Inflammatory macrophage treated with lipopolysaccharide for 4 hours (primary cell): ENCODE measurements at places on chromosomes 12 and 14.

DNA sequence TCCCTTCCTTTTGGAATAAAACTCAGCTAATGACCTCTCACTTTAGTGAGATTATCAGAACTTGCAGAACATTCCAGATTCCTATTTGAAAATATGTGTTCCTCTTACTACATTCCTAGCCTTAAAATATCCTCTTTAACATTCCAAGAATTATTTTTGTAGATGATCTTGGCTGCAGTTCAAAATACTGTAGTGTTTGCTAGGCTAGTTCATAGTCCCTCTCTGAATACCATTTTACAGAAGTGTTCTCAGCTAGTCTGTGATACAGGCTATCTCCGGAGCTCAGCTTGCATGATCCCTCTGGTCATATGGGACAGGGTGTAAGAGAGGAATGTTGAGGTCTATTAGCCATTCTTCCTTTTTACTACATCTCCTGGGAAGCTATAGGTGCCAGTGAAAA lies 17.6 kb upstream of the GPR33 start:
- DNase-seq, result no peak

DNA sequence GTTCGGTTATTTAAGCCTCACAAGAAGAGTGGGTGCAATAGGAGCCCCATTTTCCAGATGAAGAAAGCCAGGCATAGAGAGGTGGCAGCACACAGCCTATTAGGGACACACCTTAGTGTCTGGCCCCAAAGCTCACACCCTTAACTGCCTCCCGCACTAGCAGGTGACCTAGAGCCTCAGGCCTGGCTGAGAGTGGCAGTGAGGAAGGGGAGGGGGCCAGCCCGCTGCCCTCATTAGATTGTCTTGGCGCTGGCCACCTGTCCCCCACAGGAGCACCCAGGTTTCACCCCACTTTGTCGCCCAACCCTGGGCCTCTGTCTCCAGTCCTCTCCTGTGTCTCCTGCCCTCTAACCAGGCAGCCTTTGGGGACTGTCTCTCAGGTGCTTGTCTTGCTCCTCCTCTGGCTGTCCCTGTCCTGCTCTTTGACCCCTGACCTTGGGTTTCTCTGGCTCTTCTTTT lies 18.5 kb upstream of the PGF start:
- DNase-seq, result no peak

GRCh38 chr12:52690351-52691075 lies 10.3 kb upstream of the KRT1 start:
- DNase-seq, result no peak

- DNase-seq, result peak; percentile 98
Observed at GRCh38 chr14:65251213-65251612, 148.9 kb upstream of the MAX start.

DNA sequence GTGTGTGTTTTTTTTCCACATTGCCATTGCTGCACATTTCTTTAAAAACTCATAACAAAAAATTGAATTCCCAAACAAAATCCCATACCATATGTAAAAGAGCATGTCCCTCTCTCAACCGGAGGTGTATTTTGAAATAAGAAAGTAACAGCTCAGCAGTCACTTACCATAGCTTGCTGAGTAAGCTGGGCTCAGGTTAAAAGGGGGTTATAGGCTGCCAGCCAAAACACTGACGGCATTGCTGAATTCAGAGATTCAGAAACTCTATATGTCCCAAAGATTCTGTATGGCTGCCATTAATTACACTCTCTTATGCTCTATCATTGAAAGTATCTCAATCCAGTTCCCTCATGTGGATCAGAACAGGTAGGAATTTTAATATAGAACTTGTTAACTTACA lies 276.0 kb downstream of the FOXG1 start:
- no peak for DNase-seq

DNA sequence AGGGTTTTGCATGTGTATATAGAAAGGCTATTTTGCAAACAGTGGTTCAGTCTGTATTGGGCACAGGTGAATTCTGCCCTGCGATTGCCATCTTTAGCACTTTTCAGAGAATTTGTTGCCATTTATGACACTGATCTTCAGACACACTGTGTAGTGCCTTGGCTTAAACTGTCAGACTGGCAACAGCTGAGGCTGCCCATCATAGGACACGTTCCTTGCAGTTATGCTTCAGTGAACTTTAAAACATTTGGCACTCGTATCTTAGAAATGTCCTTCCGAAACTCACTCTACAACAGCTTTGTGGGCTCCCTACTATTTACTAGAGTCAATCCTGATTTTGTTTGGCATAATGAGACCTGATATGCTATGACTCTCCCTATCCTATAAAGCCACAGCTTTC lies 29.1 kb downstream of the AP5M1 start:
- DNase-seq, result no peak

DNA sequence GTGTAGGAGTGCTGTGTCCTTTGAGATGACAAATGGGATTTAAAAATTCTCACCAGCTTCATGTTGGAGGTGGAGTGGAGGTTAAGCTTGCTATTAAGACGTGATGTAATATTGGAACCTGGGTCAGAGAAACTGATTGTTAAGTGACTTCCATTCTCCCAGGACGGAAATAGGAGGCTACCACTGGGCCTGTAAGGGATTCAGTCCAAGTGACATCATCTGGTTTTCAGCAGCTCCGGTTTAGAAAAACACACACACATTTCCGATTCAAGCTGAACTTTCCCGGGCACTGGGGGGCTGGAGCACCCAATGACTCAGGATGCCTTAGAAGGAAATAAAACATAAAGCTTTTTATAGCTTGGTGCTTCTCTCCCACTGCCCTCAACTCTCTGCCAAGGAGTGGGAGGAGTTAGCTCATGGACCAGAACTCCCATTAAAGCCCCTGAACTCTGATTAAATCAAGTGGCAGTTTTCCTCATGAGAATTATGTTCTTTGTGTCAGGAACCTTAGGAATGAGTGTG lies 12.4 kb downstream of the CALM1 start:
- DNase-seq, result peak; percentile 39

DNA sequence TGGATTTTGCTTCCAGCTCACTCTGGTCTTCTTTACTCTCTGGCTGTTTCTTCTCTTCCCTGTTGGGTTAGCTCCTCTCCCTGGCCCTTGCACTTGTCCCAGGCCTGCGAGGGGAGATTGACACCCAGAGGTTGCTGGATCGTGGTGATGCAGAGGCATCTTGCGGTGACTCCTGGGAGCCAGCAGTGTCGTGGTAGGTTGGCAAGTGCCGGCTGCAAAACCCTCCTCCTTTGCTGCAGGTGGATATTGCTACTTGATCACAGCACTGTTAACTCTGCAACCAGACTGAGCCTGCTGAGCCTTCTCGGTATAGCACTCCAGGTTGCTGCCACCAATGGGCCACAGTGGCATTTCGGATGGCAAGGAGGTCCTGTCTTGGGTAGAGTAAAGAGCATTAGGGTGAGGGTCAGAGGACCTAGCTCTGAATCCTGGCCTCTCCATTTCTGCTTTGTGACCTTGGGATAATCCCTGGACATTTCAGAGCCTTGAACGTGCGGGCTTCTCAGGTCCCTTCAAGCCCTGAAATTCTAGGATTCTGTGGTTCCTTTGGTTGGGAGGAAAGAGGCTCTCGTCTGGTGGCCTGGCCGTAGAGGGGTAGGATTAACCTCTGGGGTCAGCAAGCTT lies 87.4 kb downstream of the TSPAN9 start:
- no peak for DNase-seq

- no peak for DNase-seq
Observed at GRCh38 chr12:88566430-88566829, 13.8 kb downstream of the KITLG start.

GRCh38 chr12:57989838-57990237 lies 48.5 kb downstream of the ATP23 start:
- no peak for DNase-seq

DNA sequence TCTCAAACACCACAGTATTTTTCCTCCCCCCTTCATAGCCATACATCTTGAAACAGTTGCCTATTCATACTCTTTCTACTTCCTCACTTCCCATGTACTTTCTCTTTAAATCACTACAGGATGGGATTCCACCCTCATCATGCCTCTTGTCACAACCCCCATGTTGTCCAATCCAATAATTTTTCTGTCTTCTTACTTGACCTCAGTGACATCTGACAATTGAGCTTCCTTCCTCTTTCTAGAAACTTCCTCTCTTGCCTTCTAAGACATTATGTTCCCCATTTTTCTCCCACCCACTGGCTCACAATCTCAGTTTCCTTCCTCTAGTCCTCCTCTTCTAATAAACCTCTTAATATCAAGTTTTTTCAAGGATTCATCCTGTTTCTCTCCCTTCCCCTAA lies 5.3 kb downstream of the C2CD5 start:
- DNase-seq, result peak; percentile 97

GRCh38 chr12:94561943-94562411 lies 88.4 kb downstream of the TMCC3 start:
- DNase-seq, result no peak

- DNase-seq, result no peak
Observed at GRCh38 chr14:78805570-78805969, 635.4 kb downstream of the NRXN3 start.

GRCh38 chr12:331287-331686 lies 57.8 kb downstream of the KDM5A start:
- no peak for DNase-seq

- no peak for DNase-seq
Observed at GRCh38 chr12:39467432-39467870, 24.5 kb upstream of the KIF21A start.

DNA sequence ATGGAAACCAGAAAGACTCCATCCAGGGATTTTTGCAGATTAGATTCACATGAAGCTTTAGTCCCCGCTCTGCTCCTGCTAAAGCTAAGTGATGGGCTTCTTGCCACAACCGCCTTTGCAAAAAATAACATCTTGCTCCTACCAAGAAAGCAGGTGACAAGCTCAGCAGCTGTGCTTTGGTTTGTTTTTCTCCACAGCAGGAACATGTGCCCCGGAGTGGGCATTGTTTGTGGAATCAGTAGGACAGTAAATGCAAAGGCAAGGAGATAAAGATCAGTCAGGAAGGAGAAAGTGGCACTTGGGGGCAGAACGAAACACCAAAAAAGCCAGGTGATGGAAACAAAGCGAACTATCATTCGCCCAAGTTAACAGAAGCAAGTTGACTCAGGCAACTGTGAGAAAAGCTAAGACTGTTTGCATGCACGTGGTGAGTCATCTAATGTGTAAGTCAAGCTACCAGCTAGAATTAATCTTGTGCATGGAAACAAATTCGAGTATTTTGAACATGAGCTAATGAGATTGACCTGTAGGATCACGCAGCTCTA lies 165.5 kb upstream of the PLXNC1 start:
- DNase-seq, result no peak

- no peak for DNase-seq
Observed at GRCh38 chr12:607541-608001, 55.7 kb downstream of the NINJ2 start.

DNA sequence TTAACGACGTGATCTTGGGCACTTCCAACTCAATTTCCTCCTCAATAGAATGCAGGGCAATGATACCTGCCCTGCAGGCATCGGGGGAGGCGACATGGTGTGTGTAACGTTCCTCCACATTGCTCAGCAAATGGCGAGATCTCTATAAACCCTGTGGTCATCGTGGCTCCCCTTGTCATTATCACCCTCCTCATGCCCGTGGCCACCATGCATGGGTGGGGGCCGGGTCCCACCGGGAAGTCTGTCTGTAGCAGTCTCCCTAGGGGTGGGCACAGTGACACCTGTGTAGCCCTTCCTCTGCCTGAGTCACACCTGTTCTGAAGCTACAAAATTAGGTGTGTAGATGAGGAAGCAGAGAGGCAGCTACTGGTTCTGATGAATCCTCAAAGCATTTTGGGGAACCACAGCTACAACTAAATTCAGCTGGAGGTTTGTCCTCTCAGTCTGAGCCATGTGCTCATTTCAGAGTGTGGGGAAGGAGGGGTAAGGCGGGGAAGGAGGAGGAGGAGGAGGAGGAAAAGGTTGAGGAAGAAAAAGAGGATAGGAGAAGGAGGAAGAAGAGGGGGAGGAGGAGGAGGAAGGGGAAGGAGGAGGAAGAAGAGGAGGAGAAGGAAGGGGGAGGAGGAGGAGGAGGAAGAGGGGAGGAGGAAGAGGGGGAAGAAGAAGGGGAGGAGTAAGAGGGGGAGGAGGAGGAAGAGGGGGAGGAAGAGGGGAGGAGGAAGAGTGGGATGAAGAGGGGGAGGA lies 11.0 kb upstream of the CACNA2D4 start:
- no peak for DNase-seq

DNA sequence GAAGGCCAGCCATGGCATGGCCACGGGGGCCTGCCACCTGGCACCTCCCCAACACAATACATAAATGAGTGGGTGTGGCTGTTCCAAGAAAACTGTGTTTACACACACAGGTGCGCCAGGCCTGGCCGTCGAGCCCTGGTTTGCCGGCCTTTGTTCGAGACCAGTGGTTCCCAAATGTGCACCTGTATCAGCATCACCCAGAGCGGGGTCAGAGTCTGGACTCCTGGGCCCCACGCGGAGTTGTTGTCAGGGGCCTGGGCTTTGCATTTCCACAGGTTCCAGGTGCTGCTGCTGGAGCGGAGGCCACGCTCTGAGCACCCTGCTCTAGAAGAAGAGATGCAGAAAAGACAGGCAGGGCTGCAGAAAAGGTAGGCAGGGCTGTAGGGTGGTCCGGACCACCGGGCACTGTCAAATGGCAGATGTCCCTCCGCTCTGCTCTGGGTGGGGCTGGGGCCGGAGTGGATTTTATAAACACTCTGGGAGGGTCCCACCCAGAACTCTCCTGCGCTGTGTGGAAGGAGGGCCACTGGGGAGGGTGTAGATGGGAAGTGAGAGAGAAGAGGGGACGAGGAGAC lies 4.2 kb upstream of the ASPG start:
- no peak for DNase-seq
